ENCODE measurements at places on chromosomes 2 and 18. TPM values are rescaled to one million over a fixed set of nuclear protein-coding genes. Genes with fewer than 3 reads are reported as not detected.

The OTOF gene
- total RNA-seq, result not detected

The COL6A3 gene
- total RNA-seq, result 61.4 TPM

The SERPINB4 gene
- not detected for total RNA-seq

The KDM3A gene
- total RNA-seq, result 111 TPM

The SFT2D3 gene
- total RNA-seq, result 14.7 TPM

The CXXC1 gene
- total RNA-seq, result 173 TPM

The ADAM23 gene
- 0.39 TPM for total RNA-seq

The ZNF142 gene
- total RNA-seq, result 31.1 TPM

The IL1RN gene
- total RNA-seq, result 124 TPM

The CD8B2 gene
- not detected for total RNA-seq

The KCNJ3 gene
- total RNA-seq, result 0.42 TPM

The MEP1B gene
- total RNA-seq, result not detected

The COL3A1 gene
- total RNA-seq, result 16.7 TPM

The LRRC30 gene
- total RNA-seq, result not detected

The DPYSL5 gene
- not detected for total RNA-seq

The RNF144A gene
- 5.3 TPM for total RNA-seq

The CPS1 gene
- 6.7 TPM for total RNA-seq

The EHD3 gene
- total RNA-seq, result 2.8 TPM

The GAD1 gene
- not detected for total RNA-seq

The CAVIN2 gene
- 12.3 TPM for total RNA-seq

The STON1 gene
- 6.9 TPM for total RNA-seq

The MAP2 gene
- total RNA-seq, result 47.8 TPM

The ABI2 gene
- 5.4 TPM for total RNA-seq

The IL1R2 gene
- total RNA-seq, result 62.4 TPM

The ZNF892 gene
- total RNA-seq, result 3.7 TPM

The RAB17 gene
- total RNA-seq, result 6.3 TPM

The OLA1 gene
- 49.6 TPM for total RNA-seq

The GPATCH11 gene
- 6.3 TPM for total RNA-seq

The NDUFS1 gene
- total RNA-seq, result 62.5 TPM

The TGFA gene
- 65.1 TPM for total RNA-seq

The NYAP2 gene
- total RNA-seq, result not detected

The ANKRD30B gene
- total RNA-seq, result not detected

The PIAS2 gene
- 12.7 TPM for total RNA-seq

The RGPD3 gene
- total RNA-seq, result 0.65 TPM

The REG3A gene
- not detected for total RNA-seq

All from lower leg skin (tissue), 4 donors.